Regular cardiac myocyte (primary cell): ENCODE measurements at places on chromosomes 1 and 21. TPM values are rescaled to one million over a fixed set of nuclear protein-coding genes. Genes with fewer than 3 reads are reported as not detected.

Gene PIGR
- total RNA-seq = under 0.01 TPM in 2 replicates

Gene SYCP1
- total RNA-seq = not detected in 2 replicates

Gene LCE1F
- not detected in 2 replicates for total RNA-seq

Gene CR1L
- total RNA-seq = not detected in 2 replicates

Gene PDZK1IP1
- 0.58 and 1.7 TPM in 2 replicates for total RNA-seq

Gene ACKR1
- not detected in 2 replicates for total RNA-seq

Gene HPDL
- 0.56 and 3.1 TPM in 2 replicates for total RNA-seq

Gene AVPR1B
- total RNA-seq = not detected in 2 replicates

Gene BLACAT1
- total RNA-seq = not detected in 2 replicates

Gene PGLYRP4
- total RNA-seq = not detected in 2 replicates

Gene OR10J1
- not detected in 2 replicates for total RNA-seq

Gene FNDC5
- 0.38 and 0.85 TPM in 2 replicates for total RNA-seq

Gene ARHGAP29
- 60.3 and 96.6 TPM in 2 replicates for total RNA-seq

Gene RPE65
- total RNA-seq = not detected in 2 replicates

Gene OR2T11
- not detected in 2 replicates for total RNA-seq

Gene DYNLT4
- not detected in 2 replicates for total RNA-seq

Gene FOXD2
- total RNA-seq = under 0.01 TPM in 2 replicates

Gene CYP4A11
- not detected in 2 replicates for total RNA-seq

Gene GPR137B
- total RNA-seq = 6.5 and 20.3 TPM in 2 replicates

Gene USF1
- 72.7 and 94.5 TPM in 2 replicates for total RNA-seq

Gene CASQ1
- under 0.01 TPM in 1 of 2 replicates, not detected in the other for total RNA-seq

Gene CYP2J2
- total RNA-seq = not detected in 2 replicates

Gene LCA5L
- 1.4 and 1.5 TPM in 2 replicates for total RNA-seq

Gene CYP4Z1
- total RNA-seq = not detected in 2 replicates

Gene SLC9C2
- 0.28 TPM in 1 of 2 replicates, not detected in the other for total RNA-seq

Gene KLHDC9
- 0.28 and 0.38 TPM in 2 replicates for total RNA-seq

Gene SORT1
- total RNA-seq = 7.3 and 24.2 TPM in 2 replicates

Gene DTL
- total RNA-seq = 3.7 and 31.8 TPM in 2 replicates

Gene SERTAD4
- total RNA-seq = 11.8 and 12.1 TPM in 2 replicates

Gene COL6A1
- 809 and 1,625 TPM in 2 replicates for total RNA-seq

Gene ADCY10
- 0.19 and 0.56 TPM in 2 replicates for total RNA-seq

Gene RIMKLA
- under 0.01 and 0.28 TPM in 2 replicates for total RNA-seq

Gene PLA2G2D
- not detected in 2 replicates for total RNA-seq

Gene JMJD4
- total RNA-seq = 30.5 and 32.1 TPM in 2 replicates

Gene FHL3
- 7.3 and 12.8 TPM in 2 replicates for total RNA-seq

Gene CFHR4
- total RNA-seq = not detected in 2 replicates

Gene TCP10L
- total RNA-seq = 0.19 and 0.85 TPM in 2 replicates

Gene LCE1C
- total RNA-seq = not detected in 2 replicates

Gene PLEKHN1
- total RNA-seq = 0.28 and 0.58 TPM in 2 replicates

Gene SPRR2G
- total RNA-seq = not detected in 2 replicates

Gene CD52
- total RNA-seq = not detected in 2 replicates

Gene GPR89A
- total RNA-seq = 24.2 and 27.3 TPM in 2 replicates

Gene VANGL2
- 0.28 and 0.38 TPM in 2 replicates for total RNA-seq

Gene VCAM1
- 0.58 and 5.4 TPM in 2 replicates for total RNA-seq

Gene IQGAP3
- total RNA-seq = 2.8 and 31.2 TPM in 2 replicates
